ENCODE measurements at places on chromosomes 4 and X.

GRCh38 chr4:24701683-24702082, 93.7 kb upstream of the SOD3 start:
- DNase-seq: peak; percentile 6

DNA sequence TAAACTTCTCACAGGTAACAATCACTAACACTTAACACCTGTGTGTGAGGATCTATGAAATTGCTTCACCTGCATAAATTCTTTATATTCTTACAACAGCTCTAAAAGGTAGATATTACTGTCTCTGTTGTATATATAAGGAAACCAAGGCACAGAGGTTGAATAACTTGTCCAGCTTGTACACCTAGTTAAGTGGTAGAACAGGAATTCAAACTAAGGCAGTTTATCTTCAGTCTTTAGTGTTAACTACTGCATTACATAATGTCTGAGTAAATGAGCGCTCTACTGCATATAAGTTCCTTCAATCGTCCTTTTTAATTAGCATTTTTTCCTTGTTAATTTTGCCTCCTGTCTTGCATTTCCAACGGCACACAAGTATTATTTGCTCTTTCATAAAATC, 15.0 kb downstream of the USP9X start:
- no peak for DNase-seq

- DNase-seq: no peak
These were observed 88.6 kb upstream of the TRIM2 start for GRCh38 chr4:153115322-153116290.

DNA sequence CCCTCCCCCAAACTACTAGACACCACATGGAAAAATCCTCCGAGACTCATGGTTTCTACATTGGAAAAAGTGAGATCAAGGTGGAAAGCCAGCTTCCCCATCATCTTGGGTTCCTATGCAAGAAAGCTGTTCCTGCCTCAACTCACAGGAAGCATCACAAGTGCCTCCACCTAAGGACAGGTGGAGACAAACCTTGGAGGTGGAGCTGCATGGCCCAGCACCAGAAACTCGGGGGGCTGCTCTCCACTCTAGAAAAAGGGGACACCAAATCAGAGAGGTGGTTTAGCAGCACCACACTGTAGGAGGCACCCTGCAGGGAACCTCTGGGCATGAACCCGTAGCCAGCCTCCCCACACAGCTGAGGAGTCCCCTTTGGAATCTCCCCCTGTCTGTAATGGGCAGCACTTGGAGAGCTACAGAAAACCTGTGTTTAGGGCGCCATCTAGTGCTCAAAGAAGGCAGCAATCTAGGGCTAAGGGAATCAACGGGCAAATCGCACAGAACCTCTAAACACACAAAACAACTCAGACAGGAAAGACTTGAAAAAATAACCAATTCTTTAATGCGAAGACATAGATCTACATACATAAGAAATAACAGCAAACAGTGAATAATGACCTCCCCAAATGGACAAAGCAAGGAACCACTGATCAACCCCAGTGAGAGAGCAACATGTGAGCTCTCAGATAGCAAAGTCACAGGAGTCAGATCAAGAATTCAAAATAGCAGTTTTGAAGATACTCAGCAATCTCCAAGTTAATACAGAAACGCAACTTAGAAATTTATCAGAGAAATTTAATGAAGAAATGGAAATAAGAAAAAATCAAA, 37.0 kb upstream of the ZBTB33 start:
- DNase-seq: peak; percentile 57

DNA sequence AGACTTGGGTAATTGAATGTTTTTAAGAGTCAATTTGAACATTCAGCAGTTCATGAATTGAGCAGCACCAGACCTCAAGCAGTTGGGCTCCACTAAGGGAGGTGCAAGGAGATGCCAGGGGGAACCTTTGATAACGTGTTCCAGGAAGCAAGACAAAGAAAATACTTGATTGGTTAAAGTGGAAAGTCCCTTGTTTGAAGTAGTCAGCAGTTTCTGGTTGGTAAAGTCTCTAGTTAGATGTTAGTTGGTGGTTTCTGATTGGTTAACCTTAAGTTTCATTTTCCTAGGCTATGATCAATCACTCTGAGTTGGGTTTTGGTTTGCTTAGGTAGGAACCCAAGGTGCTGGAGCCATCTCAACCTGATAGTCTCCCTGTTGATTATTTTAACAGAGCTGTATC, 4.0 kb downstream of the HERC6 start:
- no peak for DNase-seq

DNA sequence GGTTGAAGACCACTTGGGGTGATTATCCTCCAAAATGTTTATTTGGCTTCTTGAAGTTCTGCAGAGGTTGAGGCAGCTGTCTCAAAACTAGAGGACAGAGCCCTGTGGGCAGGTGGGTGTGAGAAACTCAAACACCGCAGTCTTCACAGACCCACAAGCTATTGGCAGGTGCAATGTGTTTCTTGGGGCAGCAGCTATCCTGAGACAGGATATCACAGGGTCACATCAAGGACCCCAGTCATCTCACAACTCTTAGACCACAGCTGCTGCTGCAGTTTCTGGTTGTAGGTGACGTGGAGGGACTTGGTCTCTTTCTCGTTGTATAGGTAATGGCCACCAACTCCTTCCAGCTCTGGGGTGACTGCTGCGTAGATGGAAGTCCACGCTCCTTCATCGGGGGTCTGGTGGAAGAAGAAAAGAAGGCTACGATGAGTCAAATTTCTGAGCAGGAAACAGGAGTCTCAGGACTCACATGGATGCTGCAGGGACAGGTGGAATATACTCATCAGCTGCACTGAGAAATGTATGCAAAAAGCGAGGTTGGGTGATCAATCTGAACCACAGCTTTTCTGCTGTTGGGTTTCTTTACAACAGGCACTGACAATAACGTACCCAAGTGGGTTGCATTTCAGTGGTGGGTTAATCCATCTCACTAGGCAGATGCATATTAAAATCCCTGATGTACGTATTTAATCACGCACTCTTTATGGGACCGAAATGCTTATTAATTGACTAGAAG, 279.8 kb downstream of the DHRSX start:
- no peak for DNase-seq

GRCh38 chr4:1683736-1684505, at the start of gene FAM53A:
Gene FAM53A (minus strand): TSS chr4:1684313. CDS start chr4:1668741, 15,572 bp downstream.
- DNase-seq: peak; percentile 82

GRCh38 chr4:151256134-151256533, 20.8 kb upstream of the PRSS48 start:
- DNase-seq: no peak

DNA sequence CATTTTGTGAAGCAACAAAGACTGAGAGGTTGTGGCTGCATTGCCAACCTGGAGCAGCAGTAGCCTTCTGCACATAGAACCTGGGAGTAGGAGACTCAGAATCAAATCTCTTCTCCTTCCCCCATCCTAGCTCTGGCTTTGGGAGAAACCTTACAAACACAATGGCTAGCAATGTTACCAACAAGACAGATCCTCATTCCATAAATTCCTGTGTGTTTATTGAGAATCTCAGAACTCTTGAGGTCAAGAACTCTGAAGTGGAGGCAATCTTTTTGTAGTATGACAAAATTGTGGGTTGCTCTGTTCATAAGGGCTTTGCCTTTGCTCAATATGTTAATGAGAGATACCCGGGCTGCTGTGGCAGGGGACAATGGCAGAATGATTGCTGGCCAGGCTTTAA, 406.7 kb upstream of the SPANXN1 start:
- DNase-seq: no peak

GRCh38 chrX:97026406-97026805, 142.7 kb downstream of the RPA4 start:
- DNase-seq: no peak

DNA sequence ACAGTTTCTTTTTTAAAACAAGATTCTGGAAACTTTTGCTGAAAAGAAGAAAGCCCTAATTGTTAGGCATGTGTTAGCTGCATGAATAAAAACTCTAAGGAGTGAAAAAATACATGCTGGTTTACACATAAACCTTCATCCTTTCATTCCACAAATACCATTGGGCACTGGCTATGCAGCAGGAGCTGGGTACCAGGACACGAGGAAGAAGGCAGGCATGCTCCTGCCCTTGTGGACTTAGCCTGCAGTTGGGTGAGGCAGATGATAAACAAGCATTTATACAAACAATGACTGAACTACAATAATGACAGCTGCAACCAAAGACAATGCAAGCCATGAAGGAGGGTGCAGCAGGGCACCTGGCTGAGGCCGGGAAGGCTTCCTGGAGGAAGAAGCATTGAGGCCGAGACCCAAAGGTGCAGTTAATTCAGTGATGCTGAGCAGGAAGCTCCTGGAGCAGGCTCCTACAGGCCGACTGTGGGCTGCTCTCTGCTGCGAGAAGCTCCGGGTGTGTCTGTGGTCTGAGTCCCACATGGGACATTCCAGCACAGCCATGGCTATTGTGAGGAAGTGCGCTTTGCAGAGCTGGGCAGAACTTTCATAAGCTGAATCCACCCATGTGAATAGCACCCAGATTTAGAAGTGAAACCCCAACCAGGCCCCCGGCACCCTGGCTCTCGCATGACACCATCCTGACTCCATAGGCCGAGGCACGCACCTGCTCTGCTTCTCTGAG, 44.0 kb upstream of the MXD4 start:
- DNase-seq: no peak

- peak; percentile 41 for DNase-seq
These were observed 48.3 kb upstream of the WDR1 start for GRCh38 chr4:10164877-10165283.

DNA sequence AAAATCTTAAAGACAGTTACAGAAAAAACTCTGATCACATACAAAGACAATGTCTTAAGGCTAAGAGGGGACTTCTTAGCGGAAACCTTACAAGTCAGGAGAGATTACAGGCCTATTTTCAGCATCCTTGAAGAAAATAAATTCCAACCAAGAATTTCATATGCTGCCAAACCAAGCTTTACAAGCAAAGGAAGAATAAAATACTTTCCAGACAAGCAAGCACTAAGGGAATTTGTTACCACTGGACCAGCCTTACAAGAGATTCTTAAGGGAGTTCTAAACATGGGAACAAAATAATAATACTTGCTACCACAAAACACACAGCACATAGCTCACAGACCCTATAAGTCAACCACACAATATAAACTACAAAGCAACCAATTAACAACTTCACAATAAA, 255.8 kb upstream of the ZFP42 start:
- no peak for DNase-seq

GRCh38 chr4:106316773-106317409, 541 bp downstream of the AIMP1 start:
- no peak for DNase-seq

DNA sequence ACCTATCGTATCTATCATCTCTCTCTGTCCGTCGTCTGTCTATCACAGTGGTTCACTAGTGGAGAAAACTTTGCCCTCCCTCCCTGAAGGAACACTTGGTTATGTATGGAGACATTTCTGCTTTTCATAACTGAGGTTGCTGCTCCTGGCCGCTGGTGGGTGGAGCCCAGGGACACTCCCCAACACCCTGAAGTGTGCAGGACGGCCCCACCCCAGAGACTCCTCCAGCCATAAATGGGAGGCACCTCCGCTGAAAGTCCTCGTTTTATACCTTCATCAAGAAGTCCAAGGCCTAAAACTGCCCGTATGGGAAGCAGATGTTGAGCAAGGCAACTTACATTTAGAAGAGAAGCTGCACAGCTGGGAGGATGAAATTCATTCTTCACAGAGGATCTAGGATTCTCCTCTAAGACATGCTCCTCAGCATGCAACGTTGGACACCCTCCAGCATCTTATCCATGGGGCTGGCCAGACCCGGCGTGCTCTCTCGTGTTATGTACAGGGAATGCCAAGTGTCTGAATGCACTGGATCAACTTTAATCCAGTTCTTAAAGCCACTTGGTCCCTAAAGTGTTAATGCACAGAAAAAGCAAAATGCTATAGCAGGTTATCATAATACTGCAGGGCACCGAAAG, 43.5 kb downstream of the PRKX start:
- no peak for DNase-seq

DNA sequence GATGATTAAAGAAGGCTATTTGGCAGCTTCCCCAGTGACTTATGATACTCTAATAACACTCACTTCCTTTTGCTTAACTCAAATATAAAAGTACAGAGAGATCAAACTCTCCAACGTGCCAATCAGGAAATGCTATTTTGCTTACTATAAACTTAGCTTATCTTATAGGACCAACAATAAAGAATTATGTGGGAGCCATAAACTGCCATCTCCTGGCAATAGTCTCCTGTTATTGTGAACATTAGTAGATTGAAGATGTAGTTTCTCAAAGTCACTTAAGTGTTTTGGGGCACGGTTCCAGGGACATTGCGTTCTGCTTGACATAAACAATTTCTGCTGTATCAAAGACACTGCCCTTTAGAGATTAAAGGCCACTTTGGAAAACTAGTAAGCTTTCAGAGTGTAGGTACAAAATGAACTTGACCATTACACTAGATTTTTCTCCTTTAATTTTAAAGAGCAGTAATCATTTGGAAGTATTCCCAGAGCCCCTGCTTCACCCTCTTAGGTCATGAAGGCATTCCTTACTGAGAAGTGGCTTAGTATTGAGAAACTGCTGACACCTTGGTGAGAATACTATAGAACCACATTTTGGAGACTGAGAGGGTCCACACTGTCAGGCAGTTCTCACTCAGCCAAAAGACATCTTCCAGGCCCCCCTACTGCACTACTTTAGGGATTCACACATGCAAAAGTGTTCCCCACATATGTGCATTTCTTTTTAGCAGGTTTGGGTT, 51.9 kb downstream of the MAOA start:
- no peak for DNase-seq

DNA sequence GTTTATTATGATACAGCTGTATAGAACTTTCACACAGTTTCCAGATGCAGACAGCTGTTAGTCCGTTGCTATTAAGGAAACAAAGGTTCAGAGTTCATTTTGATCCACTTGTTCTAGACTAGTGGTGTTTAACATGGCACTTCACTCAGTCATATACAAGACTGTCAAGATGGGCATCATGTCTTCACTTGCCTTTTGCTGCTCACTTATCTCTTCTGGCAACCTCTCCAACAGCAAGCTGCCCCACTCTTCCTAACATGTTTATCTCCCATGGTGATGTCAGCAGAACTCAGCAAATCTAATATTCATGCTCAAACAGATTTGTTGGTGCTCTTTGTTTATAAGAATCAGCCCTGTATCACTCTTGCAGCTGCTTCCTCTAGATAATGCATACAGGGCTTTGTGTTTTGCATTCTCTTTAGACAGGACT, 236.2 kb upstream of the HAND2 start:
- DNase-seq: no peak

- peak; percentile 67 for DNase-seq
These were observed 520 bp downstream of the ACOX3 start for GRCh38 chr4:8439914-8440491.

DNA sequence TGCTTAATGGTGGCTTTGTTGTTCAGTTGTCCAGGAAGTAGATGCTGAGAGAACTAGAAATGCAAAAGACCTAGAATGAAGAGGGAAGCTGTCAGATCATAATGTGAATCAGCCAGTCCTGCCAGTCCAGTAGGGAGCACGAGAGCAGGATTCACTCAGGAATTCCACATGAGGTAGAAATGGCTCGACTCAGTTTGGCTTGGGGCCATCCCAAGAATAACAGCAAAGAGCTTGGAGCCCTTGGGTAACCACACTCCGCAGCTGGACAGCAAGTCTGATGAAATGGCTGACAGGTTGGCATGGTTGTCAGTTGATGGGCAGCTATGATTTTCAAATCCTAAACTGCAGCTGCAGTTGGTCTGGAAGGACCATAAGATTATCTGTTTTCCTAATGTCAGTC, 44.5 kb upstream of the WDR1 start:
- DNase-seq: no peak
